ENCODE measurements at places on chromosomes 4 and X.

DNA sequence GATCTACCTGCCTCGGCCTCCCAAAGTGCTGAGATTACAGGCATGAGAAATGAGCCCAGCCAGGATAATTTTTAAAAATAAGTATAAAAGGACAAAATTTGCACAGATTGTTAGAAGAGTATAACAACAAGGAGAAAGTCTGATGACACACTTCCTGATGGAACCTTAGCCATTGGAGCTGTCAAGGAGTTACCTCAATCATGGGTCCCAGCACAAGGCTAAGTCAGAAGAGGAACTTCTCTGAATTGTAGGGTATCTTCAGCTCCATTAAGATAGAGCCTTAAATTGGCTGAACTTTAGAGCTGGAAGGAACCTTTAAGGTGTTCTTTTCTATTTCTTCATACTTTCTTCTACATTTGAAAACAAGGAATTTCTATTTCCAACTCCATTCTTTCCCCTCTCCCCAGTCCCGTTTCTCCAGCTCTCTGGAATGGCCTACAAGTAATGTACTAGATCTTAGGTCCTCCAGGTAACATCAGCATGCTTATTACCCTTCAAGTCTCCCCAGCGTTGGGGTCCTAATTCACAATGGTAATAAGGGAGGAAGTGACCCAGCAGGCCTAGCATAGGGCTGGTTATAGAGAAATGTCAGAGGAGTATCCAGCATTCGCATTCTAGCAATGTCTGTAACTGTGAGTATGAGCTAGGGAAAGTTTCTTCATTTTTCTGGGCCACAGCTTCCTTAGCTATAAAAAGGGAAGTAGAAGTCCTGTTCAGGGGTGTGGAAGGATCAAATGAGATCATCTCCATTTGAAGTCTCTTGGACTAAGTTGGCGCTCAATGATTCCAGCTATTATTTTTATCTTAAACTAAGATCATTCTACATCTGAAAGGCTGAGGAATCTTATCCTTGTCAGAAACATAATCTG lies 18.5 kb upstream of the RBPJ start:
- DNase-seq = no peak

- no peak for DNase-seq
These were observed 78.7 kb upstream of the DCLK2 start for GRCh38 chr4:149999485-150000074.

GRCh38 chrX:100883654-100884053 lies 9.5 kb upstream of the NOX1 start:
- DNase-seq = no peak

DNA sequence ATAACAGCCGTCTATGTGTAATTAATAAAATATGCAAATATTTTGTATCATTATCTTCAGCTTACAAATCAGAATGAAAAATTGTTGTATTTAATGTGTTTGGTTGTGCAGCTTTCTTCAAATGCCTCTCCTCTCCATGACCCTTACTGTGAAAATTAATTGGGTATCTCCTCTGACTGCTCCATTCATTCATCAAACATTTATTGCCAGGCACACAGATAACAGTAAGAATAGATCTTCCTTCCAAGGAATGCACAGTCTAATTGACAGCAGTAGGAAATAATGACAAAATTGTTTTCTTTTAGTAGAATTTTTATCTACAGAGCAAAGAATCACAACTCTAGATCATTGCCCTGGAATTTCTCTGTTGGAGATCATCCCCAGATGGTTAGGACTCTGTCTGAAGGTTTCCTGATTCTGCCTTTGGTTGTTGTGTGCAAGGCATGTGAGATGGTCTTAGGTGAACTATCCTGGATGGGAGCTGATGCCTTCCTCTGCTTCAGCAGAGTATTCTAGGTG lies 395.0 kb upstream of the FAT1 start:
- DNase-seq = no peak

- no peak for DNase-seq
These were observed 115.1 kb upstream of the GPM6A start for GRCh38 chr4:175927121-175927520.

DNA sequence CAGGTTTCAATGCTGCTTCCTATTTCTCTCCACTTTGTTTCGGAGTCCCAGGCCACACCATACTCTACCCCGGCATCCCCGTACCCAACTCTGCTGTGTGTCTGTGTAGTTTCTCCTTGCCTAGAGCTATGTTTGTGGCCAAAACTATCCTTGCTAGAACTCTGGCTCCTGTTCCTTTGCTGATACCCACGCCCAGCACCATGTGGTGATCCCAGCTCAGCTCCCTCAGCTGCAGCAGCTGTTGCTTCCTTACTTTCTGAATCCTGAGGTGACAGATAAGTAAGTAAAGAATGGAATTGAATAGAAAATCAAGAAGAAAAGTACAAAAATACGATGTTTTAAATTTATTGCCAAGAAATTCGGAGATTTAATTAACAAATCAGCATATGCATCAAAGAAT lies 55.8 kb downstream of the CASP3 start:
- no peak for DNase-seq

- no peak for DNase-seq
These were observed 84.7 kb downstream of the PTPN13 start for GRCh38 chr4:86678796-86679195.

- DNase-seq = no peak
These were observed 252.4 kb downstream of the CFAP299 start for GRCh38 chr4:80587871-80588385.

DNA sequence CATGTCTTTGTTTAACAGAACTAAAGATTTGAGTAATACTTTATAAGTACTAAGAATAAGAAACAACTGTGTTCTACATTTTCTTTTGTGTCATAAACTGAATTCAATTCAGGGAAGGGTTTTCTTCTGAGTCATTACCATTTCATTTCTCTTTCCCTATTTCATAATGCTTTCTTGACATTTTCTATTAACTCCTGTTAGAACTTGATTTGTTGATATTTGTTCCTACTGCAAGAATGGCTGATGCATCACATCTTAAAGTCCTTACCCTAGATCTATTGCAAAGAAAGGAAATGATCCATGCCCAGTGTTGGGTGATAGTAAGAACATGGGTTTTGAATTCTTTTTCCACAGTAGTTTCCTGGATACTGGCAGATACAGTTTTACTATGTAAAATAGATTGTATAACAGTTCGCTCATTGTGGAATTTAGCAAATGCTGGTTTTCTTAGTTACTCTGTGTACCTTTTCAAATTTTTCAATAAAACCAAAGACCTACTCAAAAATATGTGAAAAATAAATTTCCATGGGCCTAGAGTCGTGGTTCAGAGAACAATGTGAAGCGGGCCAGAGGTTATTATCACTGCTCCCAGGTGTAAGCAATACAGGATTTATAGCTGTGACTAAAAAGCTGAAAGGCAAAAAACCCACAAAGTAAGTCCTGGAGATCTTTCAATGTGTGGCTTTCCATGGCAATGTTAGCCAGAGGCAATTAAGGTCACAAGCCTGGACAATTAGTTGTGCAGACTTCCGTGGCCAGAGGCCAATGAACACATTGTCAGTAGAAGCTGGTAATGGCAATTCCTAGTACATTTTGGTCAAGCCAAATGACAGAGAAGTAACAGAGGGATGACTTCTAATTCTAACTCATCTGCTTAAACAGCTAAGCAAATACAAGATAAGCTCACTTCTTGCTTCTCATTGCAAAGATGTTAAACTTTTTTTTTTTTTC lies 127.3 kb upstream of the FAT4 start:
- no peak for DNase-seq

DNA sequence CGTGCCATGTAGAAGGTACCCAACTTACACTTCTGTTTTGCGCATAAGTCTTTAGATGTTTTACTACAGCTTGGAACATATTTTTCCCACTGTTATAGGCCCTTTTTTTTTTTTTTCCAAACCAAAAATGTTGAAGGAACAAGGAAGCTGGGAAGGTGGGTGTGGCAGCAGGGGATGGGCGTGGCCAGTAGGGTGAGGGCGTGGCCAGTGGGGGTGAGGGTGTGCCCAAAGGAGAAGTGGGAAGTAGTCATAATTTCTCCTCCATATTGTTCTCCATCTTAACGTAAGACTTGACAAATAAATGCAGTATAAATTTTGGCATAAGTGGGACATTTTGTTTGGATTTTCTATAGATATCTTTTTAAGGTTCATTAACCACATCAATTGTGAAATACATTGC lies 30.4 kb downstream of the CLDN22 start:
- no peak for DNase-seq

DNA sequence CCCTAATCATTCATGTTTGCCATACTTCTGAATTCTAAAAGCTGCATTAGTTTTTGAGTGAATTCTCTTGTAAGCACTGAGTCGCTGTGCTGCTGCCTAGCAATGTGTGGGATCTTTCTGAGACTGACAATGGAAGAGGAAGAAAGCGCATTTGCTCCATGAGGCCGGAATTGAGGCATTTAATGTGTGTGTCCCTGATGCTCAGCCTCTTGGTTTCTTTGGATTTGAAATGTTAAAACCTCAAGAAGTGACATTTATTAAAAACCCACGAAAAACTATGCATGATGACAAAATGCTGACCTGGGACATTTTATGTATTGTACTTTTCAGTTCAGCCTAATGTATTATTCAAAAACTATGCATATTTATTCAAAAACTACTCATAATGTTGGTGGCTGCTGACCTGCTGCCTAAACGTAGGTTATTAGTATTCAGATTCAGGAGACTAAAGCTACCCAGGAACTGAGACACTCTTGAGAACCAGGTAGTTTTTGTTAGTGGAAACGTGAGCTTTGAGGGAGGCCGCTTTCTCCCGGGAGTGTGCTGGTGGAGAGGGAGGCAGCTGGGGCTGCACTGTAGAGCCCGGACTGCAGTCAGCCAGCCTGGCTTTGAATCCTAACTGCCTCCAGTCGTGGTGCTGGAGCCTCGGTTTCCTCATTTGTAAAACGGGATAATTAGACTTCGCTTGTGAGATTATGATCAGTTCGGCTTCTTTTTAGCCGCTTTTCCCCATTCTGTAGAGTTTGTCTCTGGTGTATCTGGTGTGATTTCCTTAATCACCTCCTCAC lies 11.3 kb downstream of the RGS12 start:
- DNase-seq = no peak

DNA sequence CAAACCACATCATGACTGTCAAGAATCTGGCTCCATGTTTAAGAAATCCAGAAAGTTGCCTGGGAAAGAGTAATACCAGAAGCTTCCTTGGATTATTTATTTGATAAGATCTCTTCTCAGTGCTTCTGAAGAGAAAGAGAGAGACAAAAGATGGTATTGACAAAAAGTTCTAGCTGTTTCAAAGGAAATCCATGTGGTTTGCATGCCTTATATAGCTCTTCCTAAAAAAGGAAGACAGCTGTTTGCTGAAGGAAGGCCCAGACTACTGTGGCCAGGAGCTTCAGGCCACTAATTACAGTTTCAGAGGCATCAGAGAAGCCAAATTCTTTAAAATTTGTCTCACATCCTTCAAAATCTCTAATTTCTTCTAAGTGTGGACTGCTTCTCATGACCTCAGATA lies 565.2 kb upstream of the SLIT2 start:
- no peak for DNase-seq

GRCh38 chr4:183905593-183906488 lies 734 bp downstream of the STOX2 start:
- DNase-seq = no peak

- no peak for DNase-seq
These were observed 1.1 kb downstream of the CFAP99 start for GRCh38 chr4:2419814-2420213.

DNA sequence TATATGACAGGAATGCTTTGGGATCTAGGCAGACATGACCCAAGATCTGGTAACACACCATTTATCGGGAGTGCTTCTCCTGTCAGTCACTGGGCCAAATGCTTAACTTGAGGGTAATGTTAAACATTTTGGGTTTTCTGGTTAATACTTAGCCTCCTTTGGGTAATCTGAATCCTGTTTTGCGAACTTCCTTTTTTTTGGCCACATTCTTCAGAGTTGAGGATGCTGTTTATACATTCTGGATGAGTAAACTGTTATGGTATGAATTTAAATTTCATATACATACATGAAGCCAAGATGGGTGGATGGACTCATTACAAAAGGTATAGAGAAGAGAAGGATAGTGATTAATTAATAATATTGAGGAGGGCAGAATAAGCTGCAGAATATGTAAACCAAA lies 36.1 kb downstream of the MID1IP1 start:
- no peak for DNase-seq

GRCh38 chr4:102610476-102610875 lies 109.3 kb downstream of the NFKB1 start:
- no peak for DNase-seq

- DNase-seq = no peak
These were observed 27.4 kb downstream of the NAA11 start for GRCh38 chr4:79298484-79298883.

DNA sequence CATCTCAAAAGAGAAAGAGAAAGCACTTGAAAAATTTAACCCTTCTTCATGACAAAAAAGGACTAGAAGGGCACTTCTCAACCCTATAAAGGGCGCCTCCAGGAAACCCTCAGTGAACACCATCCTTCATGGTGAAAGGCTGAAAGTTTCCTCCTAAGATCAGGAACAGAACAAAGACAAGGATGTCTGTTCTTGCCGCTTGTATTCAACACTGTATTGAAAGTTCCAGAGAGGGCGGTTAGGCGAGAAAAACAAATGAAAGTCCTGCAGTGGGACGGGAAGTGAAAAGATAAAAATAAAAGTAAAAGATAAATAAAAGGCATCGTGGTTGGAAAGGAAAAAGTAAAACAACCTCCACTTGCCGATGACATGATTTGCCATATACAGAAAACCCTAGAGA lies 50.9 kb downstream of the RNF212 start:
- no peak for DNase-seq

- no peak for DNase-seq
These were observed 104.7 kb upstream of the KLHL13 start for GRCh38 chrX:118221270-118221669.

DNA sequence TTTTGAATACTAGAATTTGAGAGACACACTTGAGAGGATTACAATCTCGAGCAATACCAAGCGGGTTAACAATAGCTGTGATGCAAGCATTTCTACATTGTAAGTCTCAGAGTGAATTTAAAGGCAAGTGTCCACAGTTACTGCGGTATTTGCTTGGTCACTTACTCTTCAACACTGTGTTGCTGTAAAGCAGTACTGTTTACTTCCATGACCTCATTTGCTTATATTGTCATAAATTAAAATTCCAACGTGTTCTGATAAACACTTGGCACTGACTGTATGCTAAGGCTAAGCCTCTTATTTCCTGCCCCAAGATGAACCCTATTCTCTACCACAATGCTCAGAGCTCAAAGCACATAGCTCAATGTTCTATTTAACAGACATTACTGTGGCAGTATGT lies 11.1 kb downstream of the EXOC1L start:
- no peak for DNase-seq

DNA sequence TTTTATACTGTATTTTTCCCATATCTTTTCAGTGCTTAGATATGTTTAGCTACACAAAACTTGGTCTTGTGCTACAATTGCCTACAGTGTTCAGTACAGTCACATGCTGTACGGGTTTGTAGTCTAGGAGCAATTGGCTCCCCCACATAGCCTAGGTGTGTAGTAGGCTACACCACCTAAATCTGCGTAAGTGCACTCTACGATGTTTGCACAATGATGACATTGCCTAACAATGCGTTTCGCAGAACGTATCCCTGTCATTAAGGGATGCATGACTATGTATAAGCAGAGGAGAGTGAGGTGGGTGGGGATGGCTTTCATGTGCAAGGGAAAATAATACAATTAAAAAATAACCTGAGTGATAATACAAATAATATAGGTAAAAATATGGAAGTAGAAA lies 131.4 kb downstream of the GBA3 start:
- no peak for DNase-seq
